ENCODE measurements at places on chromosomes 5 and 9.
A peak's percentile ranks its signal among the peaks of the same experiment; 100 is the strongest.

DNA sequence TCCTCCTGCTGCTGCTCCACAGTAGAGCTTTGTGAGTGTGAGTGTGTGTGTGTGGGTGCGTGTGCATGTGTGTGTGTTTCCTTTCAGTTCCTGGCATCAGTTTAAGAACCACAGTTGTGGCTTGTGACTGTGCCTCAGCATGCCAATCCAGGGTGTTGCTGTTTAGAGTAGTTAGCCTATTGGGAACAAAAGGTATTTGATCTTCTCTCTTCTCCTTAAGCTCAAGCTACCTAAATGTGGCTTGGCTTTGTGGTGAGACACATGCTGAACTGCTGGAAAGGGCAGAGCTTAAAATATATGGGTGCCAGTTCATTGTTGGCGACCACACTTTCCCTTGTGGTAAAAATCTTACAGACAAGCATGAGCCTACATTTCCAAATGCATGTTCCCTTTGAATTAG lies 116.6 kb upstream of the BNC2 start:
- DNase-seq, result no peak

DNA sequence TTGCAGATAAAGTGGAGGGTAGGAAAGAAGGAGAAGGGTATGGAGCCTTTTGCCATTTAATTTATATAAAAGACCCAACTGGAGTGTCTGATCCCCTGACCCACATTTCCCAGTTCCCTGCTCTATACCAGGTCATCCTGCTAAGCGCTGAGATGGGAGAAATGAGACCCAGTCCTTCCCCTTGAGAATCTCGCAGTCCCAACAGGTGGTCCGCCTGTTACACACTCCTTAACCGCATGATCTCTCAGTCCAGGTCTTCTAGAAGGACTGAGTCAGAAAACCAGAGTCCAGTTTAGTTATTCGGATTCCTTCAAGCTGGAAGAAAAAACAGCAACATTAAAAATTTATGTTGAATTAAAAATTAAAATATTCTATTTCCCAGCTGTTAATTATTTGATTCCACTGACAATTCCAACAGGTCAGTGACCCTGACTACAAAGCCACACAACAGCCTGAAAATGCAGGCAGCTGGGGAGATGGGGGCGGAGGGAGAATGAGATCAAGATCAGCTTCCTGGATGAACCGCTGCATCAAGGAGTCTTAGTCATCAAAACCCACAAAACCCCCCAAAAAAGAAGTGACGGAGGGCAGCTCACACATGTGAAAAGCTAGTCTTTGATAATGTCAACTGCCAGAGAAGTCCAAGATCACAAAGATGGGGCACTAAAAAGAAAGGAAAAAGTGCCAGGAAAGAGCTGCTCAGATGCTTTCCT lies 44.0 kb downstream of the GGTA1 start:
- peak; percentile 2 for DNase-seq

DNA sequence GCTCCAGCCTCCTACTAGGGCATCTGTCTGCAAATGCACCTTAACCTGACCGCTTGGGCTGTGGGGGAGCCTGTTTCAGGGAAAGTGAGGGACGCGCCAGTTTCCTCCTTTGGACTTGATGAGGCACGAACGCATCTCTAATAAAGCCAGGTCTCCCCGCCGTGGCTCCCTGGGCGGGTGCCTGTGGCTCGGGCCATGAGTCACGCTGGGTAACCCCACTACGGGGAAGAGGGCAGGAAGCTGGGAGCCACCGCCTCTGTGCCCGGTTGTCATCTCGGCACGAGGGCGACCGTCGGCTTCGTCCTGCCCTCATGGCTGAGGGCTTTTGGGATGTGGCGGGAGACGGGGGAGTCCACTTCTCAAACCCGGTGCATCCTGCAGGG lies 12.1 kb downstream of the NOTCH1 start:
- DNase-seq, result peak; percentile 53

GRCh38 chr9:31604531-31604930 lies 779.9 kb upstream of the ACO1 start:
- DNase-seq, result no peak

GRCh38 chr5:126492939-126493338 lies 69.7 kb downstream of the GRAMD2B start:
- no peak for DNase-seq

- no peak for DNase-seq
Observed at GRCh38 chr9:127874301-127875221, 2.9 kb downstream of the AK1 start.

DNA sequence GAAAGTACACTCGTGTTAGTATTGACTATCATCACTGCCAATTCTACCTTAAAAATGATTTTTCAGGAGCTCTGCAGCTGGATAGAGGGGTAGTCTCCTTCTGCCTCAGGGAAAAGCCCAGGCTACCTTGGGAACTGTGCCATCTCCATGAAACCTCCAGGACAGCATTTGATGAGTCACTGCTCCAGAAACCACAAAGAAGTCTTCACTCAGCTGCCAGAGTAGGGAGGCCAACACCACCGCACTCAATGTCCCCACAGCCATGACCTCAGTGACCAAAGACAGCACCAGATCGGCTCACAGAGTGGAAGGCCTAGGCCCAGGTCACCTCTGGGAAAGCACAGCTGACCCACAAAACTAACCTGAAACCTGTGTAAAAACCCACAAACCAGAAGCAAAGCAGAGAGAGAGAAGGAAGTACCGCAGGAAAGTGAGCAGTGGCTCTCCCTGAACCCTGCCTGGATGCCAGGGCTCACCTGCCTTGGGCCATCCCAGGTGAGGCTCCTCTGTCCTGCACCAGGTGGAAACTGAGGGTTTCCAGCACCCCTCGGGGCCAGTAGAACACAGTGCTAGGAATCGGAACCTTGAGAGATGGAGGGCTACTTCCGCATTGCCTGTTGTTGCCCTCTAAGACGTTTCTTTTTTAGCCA lies 30.0 kb downstream of the S1PR3 start:
- DNase-seq, result no peak

- no peak for DNase-seq
Observed at GRCh38 chr5:14463629-14464028, 118.0 kb upstream of the OTULINL start.

- no peak for DNase-seq
Observed at GRCh38 chr9:91771027-91771426, 179.0 kb downstream of the ROR2 start.

DNA sequence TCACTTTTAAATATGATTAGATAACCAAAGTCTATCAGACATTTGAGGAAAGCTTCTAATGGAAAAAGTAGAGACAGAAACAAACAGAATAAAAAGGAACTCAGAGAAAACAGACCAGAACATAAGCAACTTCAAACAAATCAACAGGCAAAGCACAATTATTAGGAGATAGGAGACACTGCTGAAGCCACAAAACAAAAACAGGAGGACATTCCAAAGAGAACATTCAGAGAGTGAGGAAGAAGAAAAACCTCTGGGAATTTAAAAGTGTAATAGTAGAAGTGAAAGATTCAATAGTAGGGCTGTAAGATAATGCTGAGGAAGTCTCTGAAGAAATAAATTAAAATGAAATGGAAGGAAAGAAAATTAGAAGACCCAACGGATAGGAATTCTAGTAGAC lies 83.2 kb upstream of the TBCA start:
- DNase-seq, result no peak

- no peak for DNase-seq
Observed at GRCh38 chr9:124611106-124611505, 103.9 kb upstream of the NR5A1 start.

- no peak for DNase-seq
Observed at GRCh38 chr9:96884443-96884842, 30.1 kb upstream of the ZNF782 start.

DNA sequence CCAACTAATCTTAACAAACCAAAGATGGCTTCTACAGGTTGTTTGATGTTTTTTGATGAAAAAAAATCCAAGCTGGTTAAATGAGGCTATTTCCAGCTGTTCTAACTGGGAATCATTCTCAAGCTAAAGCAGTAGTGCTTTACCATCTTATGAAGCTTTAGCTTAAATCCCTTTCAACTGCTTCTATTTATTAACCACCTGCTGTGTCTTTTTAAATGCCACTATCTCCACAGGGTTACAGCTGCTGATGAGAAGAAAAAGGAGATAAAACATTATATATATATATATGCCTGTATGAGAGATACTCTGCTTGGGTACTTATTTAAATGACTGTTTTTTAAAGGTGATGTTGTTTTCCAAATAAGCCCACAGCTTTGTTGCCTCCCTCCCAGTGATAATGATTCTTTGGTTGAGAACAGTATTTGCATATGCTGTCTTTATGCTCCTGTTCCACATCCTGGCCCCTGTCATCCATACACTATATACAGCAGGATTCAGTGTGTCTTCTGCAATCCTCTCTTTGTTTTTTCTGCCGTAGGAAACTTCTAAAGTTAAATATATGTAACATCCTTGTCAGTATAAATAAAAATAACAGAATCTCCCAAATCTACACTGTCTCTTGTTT lies 164.0 kb downstream of the PAM start:
- DNase-seq, result no peak

GRCh38 chr5:150065886-150066285 lies 20.5 kb downstream of the CSF1R start:
- DNase-seq, result no peak

DNA sequence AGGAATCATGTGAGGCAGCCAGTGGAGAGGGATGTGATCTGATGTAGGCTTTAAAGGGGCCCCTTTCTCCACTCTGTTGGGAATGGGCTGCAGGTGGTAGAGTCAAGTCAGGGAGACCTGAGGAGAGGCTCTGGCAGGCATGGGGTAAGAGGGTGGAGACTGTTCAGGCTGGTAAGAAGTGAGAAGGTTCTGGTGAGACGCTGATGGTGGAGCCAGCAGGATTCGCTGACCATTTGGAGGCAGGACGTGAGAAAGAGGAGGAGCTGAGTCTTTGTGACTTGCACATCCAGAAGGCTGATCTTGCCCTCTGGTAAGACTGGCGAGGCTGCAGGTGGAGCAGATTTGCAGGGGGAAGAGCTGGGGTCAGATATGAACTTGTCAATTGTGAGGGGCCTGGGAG lies 248.0 kb downstream of the NSG2 start:
- DNase-seq, result no peak

DNA sequence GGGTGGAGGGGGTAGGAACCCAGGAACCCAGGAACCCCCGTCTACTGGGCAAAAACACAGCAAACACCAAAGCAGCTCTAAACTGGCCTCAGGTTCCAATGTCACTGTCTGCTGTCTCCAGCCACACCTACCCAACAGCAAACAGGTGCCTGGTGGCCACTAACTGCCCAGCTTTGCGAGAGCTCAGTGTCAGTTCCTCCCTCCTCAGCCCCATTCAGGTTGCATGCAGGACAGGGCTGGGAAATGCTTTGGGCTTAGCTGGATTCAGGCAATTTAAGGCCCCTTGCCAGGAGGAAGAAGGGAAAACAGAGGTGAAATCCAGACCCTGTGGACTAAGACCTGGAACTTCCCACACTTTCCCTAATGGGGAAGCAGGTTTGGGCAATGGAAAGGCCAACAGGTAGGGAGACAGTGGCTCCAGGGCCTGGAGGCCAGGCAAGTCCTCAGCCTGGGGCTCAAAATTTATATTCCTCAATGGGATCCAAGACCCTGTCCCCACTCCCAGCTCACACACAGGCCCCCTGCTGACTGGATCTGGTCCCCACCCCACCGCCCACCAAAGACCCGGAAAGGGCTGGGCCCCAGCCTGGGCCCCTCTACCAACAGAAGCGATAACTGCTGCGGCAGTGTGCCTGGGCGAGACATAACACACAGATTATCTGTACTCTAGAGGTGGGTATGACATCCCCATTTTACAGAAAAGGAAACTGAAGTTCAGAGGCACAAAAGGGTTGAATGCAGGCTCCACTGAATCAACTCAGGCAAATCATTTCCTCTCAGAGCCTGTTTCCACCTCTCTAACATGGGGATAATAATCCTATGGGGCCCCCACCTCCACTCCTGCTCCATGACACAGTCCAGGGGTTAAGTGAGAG lies 3.5 kb downstream of the EEIG1 start:
- DNase-seq, result no peak

DNA sequence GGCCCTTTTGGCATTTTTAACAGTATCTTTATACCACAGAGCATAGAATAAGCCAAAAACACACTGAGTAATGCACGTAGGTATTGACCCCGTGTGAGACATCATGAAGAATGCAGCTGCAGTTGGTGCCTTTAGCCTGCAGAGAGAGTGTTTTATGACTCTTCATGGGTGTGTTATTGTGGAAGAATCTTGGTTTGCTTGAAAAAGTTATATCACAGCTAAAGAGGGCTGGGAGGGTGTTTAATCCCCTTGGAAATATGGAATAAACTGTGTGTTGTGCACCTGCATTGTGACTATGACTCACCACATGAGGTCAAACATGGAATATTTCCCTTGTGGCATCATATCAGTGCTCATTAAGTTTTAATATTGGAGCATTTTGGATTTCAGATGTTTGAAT lies 458.7 kb downstream of the CDH9 start:
- DNase-seq, result no peak

DNA sequence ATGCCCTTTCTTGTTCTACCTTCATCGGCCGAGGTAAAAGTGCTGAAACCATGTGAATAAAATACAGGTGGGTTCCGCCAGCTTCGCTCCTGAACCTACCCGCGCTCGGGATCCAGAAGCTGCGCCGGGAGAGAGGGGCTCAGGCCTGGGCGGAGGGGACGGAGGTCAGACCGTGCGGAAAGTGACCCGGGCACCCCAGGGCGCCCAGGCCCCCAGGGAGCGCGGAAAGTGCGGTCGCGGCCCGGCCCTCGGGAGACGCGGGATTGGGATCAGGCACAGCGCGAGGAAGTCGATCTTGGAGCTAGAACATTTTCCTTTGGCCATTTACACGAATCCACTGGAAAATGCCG lies 329 bp downstream of the SYK start:
- no peak for DNase-seq

- DNase-seq, result no peak
Observed at GRCh38 chr5:169700611-169701010, 63.5 kb downstream of the DOCK2 start.

DNA sequence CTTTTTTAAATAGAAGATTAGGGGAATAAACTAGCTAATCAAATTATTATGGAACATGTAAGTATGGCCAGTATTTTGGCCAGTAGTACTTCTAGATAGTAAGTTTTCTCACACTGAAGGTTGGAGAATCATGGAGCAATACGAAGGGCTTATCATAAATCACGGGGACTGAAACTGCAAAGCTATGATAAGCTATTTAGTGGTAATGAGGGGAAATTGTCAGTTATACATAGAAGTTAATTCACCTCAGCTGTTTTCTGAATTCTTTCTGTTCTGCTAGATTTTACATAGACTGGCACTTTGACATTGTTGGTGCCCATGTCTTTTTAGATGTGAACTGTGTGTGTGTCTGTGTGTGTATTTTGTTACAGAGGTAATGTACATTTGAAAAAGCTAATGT lies 34.5 kb upstream of the FAM151B start:
- no peak for DNase-seq

DNA sequence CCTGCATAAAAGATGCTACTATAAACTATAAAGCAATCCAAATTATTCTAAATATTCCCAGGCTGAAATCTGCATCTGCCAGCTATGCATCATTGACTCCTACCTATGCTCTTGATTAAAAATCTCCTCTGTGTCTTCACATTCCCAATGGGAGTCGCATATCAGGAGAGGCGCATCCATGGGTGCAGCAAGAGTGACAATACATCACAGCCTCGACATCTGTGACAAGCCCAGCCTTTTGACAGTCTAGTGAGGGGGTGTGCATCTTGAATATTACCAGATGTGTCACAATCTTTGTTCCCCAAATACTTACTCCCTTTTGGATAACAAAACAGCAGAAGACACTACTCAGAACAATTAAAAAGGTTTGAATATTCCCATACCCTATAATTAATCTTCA lies 171.8 kb downstream of the PDE4D start:
- DNase-seq, result no peak

Data from activated CD8-positive, alpha-beta memory T cell treated with anti-CD3 and anti-CD28 coated beads for 4 hours (primary cell).